Regular cardiac myocyte (primary cell): ENCODE measurements at places on chromosomes 1 and 21. TPM values are rescaled to one million over a fixed set of nuclear protein-coding genes. Genes with fewer than 3 reads are reported as not detected.

The AIRE gene
- 0.28 TPM in 1 of 2 replicates, not detected in the other for total RNA-seq

The EVA1C gene
- 16.5 and 21.1 TPM in 2 replicates for total RNA-seq

The LAMC1 gene
- 808 and 1,362 TPM in 2 replicates for total RNA-seq

The CCDC30 gene
- total RNA-seq, result 0.96 and 1.4 TPM in 2 replicates

The PTPN22 gene
- 2.1 and 3.1 TPM in 2 replicates for total RNA-seq

The F3 gene
- 6.7 and 51.6 TPM in 2 replicates for total RNA-seq

The IGSF3 gene
- total RNA-seq, result 0.38 and 0.85 TPM in 2 replicates

The NHLH2 gene
- total RNA-seq, result under 0.01 TPM in 1 of 2 replicates, not detected in the other

The ATP1A4 gene
- total RNA-seq, result under 0.01 TPM in 1 of 2 replicates, not detected in the other

The OVAAL gene
- under 0.01 TPM in 1 of 2 replicates, not detected in the other for total RNA-seq

The AADACL4 gene
- under 0.01 TPM in 1 of 2 replicates, not detected in the other for total RNA-seq

The TSEN15 gene
- 28.2 and 41.0 TPM in 2 replicates for total RNA-seq

The FNDC5 gene
- 0.38 and 0.85 TPM in 2 replicates for total RNA-seq

The FCGR1A gene
- total RNA-seq, result 0.19 TPM in 1 of 2 replicates, not detected in the other

The CLEC20A gene
- not detected in 2 replicates for total RNA-seq

The SMCP gene
- total RNA-seq, result not detected in 2 replicates

The CHI3L1 gene
- total RNA-seq, result 0.19 and 5.4 TPM in 2 replicates

The APOBEC4 gene
- total RNA-seq, result not detected in 2 replicates

The GPATCH3 gene
- total RNA-seq, result 6.5 and 10.2 TPM in 2 replicates

The CFAP74 gene
- total RNA-seq, result not detected in 2 replicates

The RBP7 gene
- total RNA-seq, result not detected in 2 replicates

The TACSTD2 gene
- total RNA-seq, result 0.19 and 0.56 TPM in 2 replicates

The LRRC38 gene
- total RNA-seq, result 0.28 and 0.77 TPM in 2 replicates

The SLC1A7 gene
- total RNA-seq, result 0.58 and 1.1 TPM in 2 replicates

The PARK7 gene
- 224 and 398 TPM in 2 replicates for total RNA-seq

The GUCA2B gene
- not detected in 2 replicates for total RNA-seq

The RIPPLY3 gene
- not detected in 2 replicates for total RNA-seq
